ENCODE measurements at places on chromosomes 11 and 22.

DNA sequence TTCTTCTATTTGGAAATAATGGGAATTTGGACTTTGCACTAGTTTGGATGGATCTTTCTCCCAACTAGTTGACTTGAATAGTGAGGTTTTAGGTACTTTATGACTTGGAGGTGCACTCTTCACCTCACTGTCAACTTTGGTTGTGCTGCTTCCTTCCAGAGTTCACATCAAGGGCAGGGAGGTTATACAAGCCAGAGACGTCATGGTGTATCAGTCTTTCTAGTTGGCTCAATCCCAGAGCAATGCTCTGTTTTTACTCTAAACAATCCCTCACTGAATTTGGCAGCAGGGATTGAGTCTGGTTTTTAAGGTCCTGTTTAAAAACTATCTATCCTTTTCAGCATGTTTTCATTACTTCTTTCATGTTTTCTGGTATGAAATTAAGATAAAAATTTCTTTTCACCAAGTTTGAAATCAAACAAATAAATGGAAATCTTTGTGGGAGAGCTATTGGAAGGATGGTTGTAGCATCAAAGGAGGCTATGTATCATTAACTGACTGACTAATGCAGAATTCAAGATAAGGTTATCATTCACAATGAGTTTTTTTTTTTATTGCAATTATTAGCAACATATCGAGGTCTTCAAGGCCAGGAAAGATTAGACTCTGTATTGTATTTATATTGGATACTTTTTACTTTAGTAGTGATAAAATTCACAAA lies 28.0 kb upstream of the ZBED5 start:
- DNase-seq = no peak

DNA sequence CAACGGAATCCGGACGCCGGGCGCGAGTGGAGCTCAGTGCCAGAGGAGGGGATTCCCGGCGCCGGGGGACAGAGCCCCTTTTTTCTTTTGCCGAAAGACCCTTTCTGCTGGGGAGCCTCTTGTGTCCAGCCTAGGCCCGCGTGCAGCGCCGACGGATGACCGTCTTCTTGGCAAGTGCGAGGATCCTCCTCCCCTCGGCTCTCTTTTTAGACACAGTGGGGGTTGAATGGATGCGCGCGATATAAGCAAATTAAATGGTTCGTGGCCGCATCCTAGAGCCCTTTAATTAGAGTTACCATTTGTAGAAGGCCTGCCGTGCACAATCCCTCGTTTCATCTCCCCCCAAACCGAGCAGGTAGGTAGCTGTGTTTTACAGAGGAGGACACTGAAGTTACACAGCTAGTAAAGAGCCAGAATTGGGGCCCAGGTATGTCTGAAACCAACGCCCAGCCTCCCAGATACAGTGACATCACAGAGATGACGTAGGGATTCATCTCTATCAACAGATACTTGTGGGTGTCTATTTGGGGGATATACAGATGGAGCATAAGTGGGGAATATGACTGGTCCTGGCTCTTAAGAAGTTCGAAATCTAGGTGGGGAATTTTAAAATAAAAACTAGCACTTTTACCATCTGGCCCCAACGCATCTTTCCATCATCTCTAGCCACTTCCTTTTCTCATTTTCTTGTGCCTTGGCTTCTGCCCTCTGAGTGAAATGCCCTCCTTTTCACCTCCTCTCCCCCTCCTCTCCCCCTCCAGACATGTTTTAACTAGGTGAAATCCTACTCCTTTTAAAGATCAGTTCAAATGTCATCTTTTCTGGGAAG lies 875 bp downstream of the TCP11L1 start:
- DNase-seq = no peak

GRCh38 chr22:22935056-22935545 lies 47.5 kb downstream of the IGLL5 start:
- DNase-seq = no peak

- no peak for DNase-seq
Observed at GRCh38 chr11:120622189-120622875, 110.8 kb downstream of the GRIK4 start.

GRCh38 chr22:21672107-21672629 lies 6.4 kb downstream of the PPIL2 start:
- no peak for DNase-seq

DNA sequence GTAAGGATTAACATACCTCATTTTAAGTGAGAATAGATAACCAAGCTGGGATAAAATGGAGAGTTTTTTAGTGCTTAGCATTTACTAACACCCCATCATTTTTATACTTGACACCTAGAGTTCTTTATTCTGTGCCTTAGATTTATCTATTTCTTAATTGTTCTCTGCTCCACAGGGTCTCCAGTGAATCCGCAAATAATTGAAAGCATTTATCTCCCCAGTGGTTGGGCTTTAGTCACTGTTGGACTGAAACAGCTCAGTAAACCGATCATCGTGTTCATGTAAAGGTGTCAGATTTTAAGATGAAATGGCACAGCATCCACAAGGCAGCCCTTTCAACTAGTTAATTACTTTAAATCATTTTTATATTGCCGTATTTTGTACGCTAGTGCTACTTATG lies 17.8 kb upstream of the GRIA4 start:
- DNase-seq = no peak

GRCh38 chr11:130180896-130181294 lies 21.3 kb downstream of the ST14 start:
- no peak for DNase-seq

- DNase-seq = no peak
Observed at GRCh38 chr22:19554834-19555404, 30.7 kb upstream of the CLDN5 start.

DNA sequence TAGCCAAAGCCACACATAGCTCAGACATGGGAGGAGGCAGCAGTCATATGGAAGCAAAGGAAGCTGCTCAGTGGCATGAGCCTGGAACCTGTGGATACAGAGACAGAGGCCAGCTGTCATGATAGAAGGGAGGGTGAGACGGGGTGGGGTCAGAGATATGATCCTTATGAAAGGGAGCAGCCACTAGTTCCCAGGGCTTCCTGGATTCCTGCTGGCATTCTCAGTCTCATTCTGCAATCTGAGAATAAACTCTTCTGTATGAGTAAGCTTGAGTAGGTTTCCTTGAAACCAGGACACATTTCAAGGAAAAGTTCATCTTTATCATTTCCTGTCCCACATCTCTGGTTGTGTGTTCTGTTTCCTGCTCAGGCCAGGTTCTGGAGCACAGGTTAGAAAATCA lies 220.2 kb upstream of the SNX19 start:
- DNase-seq = no peak

- DNase-seq = no peak
Observed at GRCh38 chr11:34552270-34552669, 38.7 kb upstream of the ELF5 start.

DNA sequence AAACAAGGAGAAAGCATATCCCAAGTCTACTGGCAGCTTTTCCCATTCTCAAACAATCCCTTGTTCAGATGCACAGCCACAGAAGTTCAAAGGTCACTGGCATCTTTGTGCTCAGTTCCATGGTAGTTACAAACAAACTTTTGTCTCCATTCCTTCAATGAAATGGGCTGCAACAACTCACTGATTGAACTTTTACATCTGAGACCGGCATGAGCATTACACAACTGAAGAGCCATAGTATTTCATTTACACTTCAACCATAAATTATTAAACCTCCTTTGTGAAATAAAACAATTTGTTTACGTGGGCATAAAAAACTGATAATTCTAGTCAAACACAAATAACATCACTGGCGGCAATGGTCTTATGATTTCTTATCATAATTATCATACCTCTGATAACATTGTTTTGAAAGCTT lies 67.8 kb upstream of the ARHGAP32 start:
- DNase-seq = peak; percentile 36

- no peak for DNase-seq
Observed at GRCh38 chr11:18193010-18193409, 20.4 kb downstream of the MRGPRX4 start.

DNA sequence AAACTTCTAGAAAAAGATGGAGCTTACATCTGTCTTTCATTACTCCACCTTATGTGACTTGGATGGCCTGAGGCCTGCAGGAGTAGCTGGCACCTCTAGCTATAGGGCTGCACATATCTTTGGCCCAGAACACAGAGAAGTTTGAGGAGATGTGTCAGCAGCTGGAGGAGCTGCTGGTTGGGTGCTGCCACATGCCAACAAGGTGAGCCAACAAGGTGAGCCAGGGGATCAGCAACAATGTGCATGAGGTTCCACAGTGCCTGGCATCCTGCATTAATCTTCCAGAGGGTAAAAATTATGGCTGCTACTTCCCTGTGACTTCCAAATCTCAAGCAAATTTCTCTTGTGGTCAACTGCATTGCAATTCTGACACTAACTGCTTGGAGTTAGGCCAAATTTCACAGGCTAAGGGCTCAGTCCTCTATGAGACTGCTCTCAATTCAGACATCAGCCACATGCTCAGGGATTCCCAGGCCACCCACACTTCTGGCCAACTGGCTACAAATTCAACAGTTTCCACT lies 16.0 kb downstream of the RBM7 start:
- no peak for DNase-seq

GRCh38 chr22:20968281-20968977 lies 1.4 kb downstream of the AIFM3 start:
- DNase-seq = no peak

DNA sequence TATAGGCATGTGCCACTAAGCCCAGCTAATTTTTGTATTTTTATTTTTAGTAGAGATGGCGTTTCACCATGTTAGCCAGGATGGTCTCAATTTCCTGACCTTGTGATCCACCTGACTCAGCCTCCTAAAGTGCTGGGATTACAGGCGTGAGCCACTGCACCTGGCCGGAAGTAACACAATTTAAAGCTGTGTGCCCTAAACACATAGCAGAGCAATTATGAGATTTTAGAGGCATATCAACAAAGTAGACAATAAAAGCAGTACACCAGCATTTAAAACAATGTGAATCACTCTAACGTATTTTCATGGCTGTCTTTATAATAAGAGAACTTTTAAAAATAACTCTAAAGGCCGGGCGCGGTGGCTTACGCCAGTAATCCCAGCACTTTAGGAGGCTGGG lies 42.4 kb downstream of the PRR14L start:
- no peak for DNase-seq

- DNase-seq = no peak
Observed at GRCh38 chr22:39178206-39179111, 26.0 kb upstream of the CBX7 start.

- DNase-seq = no peak
Observed at GRCh38 chr11:133386852-133387251, 145.4 kb downstream of the OPCML start.

- DNase-seq = no peak
Observed at GRCh38 chr22:19891317-19892256, 36.9 kb upstream of the GNB1L start.

DNA sequence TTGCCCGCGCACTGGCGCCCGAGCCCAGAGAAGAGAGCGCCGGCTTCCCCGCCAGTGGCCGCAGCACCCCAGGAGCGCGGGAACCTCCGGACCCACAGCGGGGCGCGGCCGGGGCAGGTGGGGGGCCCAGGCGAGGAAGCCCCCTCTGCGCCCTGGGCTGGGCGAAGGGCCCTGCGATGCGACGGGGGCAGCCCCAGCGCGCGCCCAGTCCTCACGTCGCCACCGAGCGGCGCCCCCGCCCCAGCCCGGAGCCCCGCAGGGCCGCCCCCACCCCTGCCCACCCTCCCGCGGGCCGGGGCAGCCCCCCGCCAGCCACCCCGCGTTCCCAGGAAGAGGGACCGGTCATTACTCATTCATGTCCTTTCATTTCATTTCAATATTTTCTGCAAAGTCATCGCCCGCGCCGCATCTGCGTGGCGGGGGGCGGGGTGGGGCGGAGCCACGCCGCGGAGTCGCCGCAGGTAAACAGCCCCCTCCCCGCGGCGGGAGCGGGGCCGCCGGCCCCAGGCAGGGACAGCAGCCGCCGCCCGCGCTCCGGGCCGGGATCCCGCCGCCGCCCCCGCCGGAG lies 673 bp upstream of the PANX2 start:
- no peak for DNase-seq

- no peak for DNase-seq
Observed at GRCh38 chr11:8220261-8221045, 43.2 kb downstream of the LMO1 start.

GRCh38 chr11:14413307-14414069 lies 54.5 kb upstream of the RRAS2 start:
- DNase-seq = no peak

DNA sequence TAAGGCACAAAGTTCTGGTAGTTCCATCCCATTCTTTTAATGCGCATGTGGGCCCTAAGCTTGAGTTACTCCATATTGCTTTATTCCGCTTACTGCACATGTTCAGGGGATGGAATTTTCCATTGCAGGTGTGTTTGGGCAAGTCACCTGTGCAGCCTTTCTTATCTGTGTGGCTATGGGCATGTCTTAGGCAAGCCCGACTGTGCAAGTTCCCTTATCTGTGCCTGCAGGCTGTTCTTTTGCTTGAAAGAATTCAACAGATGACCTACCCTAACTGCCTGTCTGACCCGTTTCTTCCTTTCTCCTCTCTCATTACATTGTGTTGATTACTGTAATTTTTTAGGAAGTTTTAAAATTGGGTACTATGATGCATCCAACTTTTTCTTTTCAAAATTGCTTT lies 363.6 kb downstream of the TTC28 start:
- no peak for DNase-seq

GRCh38 chr11:74392256-74392655 lies 6.0 kb downstream of the PGM2L1 start:
- DNase-seq = no peak

DNA sequence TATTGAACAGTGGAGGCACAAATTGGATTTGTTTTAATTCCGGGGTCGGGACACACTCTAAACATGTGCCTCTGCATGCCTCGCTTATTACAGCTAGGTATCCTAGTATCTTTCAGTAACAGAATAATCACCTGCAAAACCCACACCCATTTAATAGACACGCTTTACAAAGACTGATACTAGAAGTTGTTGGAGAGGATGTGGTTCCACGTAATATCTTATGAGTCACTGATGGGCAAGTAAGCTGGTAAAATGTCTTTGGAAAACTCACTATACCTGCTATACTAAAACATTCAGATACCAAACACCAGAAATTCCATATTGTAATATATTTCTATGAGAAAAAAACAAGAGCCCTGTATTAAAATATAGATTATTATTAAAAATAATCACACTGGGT lies 84.0 kb downstream of the GGTLC2 start:
- DNase-seq = no peak

GRCh38 chr22:41043722-41044121 lies 48.7 kb upstream of the EP300 start:
- no peak for DNase-seq

DNA sequence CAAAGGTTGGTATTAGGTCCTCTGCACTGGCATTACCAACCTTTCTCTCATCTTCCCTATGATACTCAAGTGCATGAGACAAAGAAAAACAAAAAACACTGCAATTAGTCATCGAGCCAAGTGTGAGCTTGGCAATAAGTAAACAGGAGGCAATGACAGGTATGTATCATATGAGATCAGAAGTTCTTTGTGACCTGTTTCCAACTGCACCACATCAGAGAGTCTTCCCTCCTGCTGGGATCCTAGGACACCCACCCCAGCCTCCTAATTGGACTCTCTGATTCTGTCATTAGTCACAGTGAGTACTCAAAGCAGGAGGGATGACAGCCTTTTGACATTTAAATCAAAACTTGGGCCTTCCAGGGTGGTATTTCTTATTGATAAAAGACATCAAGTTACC lies 7.8 kb upstream of the JAML start:
- no peak for DNase-seq

GRCh38 chr22:27492566-27493201 lies 308.9 kb downstream of the MN1 start:
- DNase-seq = no peak

Measured in nucleus accumbens (tissue), 56 donors.